Kasumi-1 (cell line): ENCODE measurements at places on chromosomes 3 and 15.

DNA sequence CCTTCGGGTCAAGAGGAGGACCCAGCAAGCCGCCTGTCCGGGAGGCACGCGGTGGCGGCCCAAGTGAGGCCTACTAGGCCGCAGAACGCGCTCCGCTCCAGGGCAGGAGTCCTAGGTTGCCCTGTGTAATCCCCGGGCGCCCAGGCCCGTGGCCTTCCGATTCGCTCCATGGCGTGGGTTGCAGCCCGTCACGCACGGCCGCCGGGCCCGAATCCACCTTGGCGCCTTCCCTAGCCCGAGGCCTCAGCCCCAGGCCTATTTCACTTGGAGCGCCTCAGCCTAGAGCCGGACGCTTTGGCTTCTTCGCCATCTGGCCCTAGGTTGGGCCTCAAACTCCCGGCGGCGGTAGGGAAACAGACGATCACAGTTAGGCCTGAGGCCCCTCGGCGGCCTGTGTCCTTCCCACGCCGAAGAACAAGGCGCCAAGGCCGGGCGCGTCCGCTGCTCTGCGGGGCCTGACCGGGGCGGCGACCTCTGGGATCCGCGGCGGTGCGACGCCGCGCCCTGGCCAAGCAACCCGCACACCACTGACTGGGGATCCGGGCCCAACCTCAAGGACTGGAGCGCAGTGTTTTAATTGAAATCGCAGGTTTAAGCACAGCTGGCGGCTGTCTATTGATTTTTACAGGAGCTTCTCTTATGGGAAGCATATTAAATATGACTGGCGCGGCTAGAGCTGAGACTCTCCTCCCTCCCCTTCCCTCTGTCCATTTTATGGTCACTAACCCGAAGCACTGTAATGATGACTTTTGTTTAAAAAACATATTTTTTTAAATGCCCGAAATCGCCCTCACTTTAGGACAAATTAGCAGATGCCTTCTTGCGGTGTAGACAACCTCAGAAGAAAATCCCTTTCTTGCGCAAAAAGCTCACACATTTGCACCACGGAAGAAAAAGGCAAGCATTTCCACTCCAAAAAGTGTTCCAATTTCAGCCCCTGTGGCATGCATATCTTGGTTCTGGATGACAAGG lies 3.8 kb upstream of the FEZF2 start:
- DNase-seq, result no peak

DNA sequence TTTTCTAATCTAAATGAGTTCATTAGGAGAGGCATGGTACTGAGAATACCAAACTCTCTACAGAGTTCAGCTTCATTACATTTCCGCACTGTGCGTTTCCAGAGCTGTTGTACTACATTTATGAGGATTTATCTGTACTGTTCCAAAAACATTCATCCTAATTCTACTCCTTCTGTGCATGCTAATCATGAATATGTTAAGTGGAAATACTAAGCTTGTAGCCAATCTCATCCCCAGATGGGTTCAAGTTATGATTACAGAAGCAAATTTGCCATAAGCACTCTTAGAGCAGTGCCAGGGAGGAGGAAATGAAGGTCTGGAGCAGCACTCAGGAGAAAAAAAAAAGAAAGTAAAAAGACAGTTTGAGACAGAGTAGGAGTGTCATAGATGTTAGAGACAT lies 544.3 kb downstream of the GBE1 start:
- no peak for DNase-seq

GRCh38 chr15:85280203-85280602 lies 100.2 kb upstream of the AKAP13 start:
- no peak for DNase-seq

- DNase-seq, result peak; percentile 63
Observed at GRCh38 chr3:82736696-82737277, 975.3 kb upstream of the GBE1 start.

GRCh38 chr3:49666592-49666991 lies 7.6 kb upstream of the APEH start:
- no peak for DNase-seq

DNA sequence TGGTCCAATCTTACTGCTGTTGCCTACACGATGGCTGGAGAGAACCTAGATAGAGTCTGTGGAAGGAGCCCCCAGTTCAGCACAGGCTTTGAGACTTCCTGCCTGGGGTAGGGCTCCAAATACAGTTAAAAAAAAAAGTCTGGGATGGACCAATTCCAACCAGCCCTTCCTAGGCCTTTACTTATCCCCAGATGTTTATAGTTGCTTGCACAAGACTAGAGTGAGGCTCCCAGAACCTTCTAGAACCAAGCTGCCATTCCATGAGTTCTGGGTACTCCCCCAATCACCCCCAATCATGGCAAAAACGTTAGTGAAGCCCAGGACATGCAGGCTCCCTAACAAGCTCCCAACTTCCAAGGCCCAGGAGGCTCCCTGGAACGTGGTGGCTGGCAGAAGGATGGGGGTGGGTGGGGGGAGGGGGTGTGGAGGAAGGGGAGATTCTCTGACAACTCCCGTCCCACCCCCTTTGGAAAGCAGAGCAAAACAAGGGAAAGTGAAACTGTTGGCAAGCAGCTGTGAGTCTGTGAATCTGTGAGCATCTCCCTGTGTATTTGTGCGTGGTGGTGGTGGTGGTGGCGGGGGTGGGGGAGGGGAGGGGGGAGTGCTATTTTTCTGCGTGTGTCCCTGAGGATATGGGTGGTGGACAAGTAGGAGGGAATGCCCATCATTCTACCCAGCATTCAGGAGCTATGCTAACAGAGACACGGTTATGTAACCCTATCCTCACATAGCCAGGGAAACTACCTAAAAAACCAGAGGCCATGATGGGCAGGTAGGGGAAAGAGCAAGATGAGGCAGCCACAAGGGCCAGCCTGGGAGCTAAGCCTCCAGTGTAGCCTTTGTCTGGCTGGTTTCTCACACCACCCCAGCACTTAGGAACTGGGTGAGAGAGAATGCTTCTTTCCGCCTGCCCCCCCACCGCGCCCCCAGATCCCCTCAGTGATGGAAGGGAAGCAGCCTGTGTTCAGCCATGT lies 2.0 kb downstream of the MST1R start:
- no peak for DNase-seq

DNA sequence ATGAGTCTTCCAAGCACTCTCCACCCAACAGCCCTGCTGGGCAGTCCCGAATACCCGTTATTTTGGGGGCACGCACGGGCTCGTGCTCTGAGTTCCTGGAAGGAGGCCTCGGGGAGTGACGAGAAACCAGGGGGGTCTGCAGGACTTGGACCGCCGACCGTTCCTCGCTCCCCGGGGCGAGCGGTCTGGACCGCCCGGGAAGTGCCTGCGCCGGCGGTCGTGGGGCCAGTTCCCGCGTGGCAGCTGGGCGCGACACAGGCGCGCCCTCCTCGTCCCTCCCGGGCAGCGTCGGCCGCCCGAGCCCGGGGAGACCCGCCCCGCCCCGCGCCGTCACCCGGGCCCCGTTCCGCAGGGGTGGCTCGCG lies 387 bp downstream of the GNB4 start:
- DNase-seq, result peak; percentile 51

GRCh38 chr3:42072831-42073301 lies 18.3 kb upstream of the TRAK1 start:
- no peak for DNase-seq

- no peak for DNase-seq
Observed at GRCh38 chr15:93855181-93855826, 376.1 kb upstream of the MCTP2 start.

GRCh38 chr3:125310623-125311081 lies 64.5 kb downstream of the ZNF148 start:
- DNase-seq, result peak; percentile 66

GRCh38 chr3:56918111-56918568 lies 116.4 kb upstream of the ARHGEF3 start:
- DNase-seq, result no peak

DNA sequence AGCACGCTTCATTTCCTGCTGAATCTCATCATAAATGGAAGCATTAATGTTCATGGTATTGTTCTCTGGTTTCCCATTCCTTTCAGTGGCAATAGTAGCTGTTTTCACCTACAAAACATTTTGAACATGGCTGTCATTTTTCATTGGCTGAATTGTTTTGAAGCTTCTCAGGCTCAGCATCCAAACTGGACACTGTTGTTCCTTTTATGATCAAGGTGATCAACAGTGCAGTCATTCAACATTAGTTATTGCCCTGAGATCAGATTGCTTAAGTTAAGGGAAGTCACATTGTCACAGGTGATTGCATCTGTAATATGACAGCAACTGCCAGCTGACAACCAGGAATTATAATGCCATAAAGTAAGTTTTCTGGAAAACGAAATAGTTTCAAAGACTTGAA lies 46.9 kb downstream of the SATB1 start:
- no peak for DNase-seq

GRCh38 chr3:15542614-15543013 lies 21.1 kb upstream of the COLQ start:
- DNase-seq, result no peak

- peak; percentile 25 for DNase-seq
Observed at GRCh38 chr3:34364335-34364734, 565.9 kb downstream of the PDCD6IP start.

- DNase-seq, result peak; percentile 29
Observed at GRCh38 chr3:120450600-120451271, at the start of gene FSTL1. Gene FSTL1, minus strand, starts transcription at chr3:120450992. Its CDS starts 246 bp downstream, at chr3:120450746.

DNA sequence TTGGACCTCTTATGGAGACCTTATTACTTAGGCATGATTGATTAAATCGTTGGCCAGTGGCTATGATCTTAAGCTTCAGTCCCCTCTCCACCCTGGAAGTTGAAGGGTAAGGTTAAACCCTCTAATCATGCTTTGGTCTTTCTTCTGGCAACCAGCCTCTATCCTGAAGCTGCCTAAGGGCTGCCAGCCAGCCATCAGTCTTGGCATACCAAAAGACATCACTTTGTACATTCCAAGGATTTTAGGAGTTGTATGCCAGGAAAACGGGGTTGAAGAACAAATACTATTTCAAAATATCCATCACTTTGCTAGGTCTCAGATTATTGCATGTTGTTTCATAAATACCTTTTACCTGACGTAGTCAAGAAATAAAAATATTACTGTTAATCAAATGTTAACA lies 28.9 kb downstream of the UBE2E2 start:
- DNase-seq, result no peak

DNA sequence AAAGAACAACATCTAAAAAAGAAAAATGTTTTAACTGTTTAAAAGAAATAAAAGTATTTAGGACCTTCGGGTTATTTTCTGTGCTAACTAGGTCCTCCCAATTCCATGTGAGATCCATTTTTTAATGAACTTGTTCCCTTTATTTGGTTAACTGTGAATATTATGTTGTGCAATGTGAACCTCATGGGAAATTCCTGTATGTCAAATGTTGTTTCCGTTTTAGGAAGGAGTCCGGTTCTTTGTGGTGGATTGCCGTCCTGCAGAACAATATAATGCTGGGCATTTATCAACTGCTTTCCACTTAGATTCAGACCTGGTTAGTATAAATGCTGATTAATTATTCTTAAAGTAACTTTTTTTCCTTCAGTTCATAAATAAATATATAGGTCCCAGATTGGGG lies 35.5 kb upstream of the NIT2 start:
- no peak for DNase-seq

GRCh38 chr3:99430348-99431134 lies 207.9 kb upstream of the COL8A1 start:
- DNase-seq, result no peak

DNA sequence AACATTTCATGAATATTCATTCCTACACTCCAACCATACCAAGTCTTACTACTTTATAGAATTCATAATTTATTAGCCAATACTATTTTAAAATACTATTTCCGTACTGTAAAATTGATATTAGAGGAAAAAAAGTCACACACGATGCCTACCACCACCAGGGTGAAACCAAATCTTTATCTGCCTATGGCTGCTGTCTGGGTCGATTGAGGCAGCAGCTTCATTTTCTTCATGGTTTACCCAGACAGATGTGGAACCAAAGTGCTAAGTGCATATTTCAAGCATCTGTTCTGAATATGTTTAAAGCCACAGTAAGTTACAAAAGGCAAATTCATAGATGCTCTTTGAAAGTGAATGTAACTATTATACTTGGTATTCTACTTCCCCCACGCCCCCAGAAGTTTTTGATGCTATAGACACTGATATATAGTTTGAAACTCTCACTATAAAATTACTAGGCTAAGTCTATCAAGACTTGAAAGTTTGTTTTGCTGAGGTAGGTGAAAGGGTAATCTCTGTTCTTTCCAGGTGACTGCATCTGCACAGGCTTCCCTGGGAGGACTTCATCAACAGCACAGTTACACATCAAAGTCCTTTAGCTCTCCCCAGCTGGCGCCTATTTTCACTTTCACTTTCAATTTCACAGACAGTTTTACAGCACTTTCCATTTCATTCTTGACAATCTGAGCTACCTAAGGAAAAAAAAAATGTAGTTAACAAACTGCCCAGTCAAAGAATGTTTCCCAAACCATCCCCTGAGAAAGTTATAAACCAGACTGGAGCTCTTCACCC lies 113.9 kb downstream of the POLQ start:
- DNase-seq, result peak; percentile 29

DNA sequence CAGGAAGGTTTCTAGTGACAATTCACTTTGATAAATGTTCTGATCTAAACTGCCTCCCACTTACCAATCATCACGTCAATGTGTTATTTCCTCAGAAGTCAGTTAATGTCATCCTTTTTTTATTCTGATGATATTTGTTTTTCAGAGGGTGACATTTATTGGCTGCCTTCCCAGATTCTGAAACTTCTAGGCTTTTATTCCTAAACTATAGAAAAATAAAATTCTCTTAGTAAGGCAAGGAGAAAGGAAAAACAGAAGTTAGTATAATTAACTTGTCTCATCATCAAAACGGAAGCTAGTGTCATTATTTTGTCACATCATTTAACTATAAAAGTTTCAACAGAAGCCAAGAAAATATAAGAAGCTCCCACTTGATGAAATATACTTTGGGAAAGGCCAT lies 100.0 kb upstream of the C3orf80 start:
- DNase-seq, result no peak

GRCh38 chr3:20040548-20041196 lies 426 bp downstream of the KAT2B start:
- peak; percentile 85 for DNase-seq

- DNase-seq, result peak; percentile 69
Observed at GRCh38 chr3:96267577-96267976, 546.8 kb upstream of the EPHA6 start.

- DNase-seq, result no peak
Observed at GRCh38 chr3:8077126-8077525, 424.5 kb upstream of the LMCD1 start.

DNA sequence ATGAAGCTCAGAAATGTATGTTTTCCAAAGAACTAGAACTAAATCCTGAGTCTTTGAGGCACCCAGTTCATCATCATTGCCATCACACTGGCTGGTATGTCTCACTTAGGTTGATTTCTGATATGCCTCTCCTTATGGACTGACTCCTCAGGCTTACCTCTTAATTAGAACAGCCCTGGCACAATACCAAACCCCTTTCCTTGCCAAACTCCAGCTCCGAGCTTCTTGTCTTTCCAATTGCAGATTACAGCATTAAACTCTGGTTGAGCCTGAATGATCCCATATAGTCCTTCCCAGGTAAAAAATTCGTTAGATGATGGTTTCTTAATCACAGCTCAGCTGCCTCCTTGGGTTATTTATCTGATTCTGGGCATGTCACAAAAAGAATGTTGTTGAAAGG lies 66.3 kb downstream of the RTP4 start:
- DNase-seq, result no peak

- no peak for DNase-seq
Observed at GRCh38 chr3:101464235-101464634, 48.8 kb downstream of the SENP7 start.

GRCh38 chr3:194572944-194573491 lies 60.2 kb downstream of the TMEM44 start:
- DNase-seq, result no peak

- DNase-seq, result no peak
Observed at GRCh38 chr3:183489455-183490210, 61.2 kb upstream of the MCF2L2 start.

GRCh38 chr15:44029940-44030568 lies 165.0 kb downstream of the FRMD5 start:
- no peak for DNase-seq
